ENCODE measurements at places on chromosomes 1 and 21. TPM values are rescaled to one million over a fixed set of nuclear protein-coding genes. Genes with fewer than 3 reads are reported as not detected.

DNA sequence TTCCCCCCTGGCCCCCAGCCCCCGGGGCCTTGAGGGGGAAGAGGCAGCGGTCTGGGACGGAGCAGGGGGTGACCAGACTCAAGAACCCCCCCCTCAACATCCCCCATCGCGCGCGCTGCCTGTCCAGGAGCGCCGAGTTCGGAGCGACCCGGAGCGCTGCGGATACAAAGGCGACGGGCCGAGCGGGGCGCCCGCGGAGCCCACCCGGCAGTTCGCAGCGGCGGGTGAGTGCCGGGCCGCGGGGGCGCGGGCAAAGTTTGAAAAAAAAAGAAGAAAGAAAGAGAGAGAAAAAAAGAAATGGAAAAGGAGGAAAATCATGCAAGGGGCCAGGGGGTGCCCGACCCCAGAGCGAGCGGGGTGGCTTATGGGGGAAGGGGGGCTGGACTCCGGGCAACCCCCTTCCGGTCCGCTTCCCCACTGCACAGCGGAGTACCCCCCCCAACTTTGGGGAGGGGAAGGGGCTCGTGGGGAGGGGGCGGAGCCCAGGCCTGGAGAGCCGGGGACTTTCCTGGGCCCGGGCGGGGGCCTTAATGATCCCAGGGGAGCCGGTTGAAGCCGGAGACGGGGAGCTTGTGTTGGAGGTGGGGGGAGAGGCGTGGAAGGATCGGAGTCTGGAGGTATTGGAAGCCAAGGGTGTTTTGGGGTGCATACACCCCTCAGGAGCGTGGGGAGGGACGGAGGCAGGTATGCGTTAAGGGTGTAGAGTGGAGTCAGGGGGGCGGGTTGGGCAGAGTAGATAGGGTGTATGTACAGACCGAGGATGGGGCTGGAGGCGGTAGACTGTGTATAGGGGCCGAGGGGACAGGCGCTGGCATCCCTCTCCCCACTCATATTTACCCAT lies 502 bp downstream of the VANGL2 start:
- DNase-seq, result peak; percentile 87

- no peak for DNase-seq
These were observed 688.1 kb downstream of the PLA2G4A start for GRCh38 chr1:187516874-187517273.

DNA sequence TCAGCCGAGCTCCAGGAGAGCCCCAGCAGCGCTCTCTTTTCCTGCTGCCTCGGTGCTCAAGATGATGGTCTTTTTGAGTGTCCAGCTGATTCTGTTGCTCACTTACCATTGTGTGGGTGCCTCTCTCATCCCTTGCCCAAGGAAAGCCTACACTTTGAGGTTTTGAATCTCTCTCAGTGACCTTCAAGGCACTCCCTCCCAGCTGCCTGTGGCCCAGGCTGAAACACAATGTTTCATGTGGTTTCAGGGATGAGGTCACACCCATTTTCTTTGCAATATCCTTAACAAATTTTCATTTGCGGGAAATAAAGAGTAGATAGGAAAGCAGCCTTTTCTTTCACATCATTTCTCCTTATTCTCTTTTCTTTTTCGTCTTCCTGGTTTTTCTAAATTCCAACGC lies 12.6 kb upstream of the MRPS14 start:
- DNase-seq, result no peak

GRCh38 chr1:64864018-64864940 lies 102.1 kb downstream of the JAK1 start:
- no peak for DNase-seq

DNA sequence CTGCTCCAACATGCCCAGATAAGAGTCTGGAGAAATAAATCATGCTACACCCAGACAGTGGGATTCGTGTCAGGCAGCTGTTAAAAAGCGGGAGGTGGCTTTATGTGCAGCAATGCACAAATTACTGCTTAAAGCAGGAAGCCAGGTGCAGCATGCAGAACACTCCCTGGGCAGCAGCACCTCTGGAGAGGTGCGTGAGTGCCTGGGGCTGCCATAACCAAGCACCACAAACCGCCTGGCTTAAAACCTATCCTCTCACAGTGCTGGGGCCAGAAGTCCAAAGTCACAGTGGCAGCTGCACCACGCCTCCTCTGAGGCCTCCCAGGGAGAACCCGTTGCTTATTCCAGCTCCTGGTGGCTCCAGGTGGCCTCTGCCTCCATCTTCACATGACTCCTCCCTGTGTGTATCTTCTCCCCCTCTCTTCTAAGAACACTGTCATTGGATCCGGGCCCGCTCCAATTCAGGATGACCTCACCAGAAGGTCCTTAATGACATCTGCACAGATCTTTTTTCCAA lies 115.6 kb downstream of the SIK1 start:
- no peak for DNase-seq

DNA sequence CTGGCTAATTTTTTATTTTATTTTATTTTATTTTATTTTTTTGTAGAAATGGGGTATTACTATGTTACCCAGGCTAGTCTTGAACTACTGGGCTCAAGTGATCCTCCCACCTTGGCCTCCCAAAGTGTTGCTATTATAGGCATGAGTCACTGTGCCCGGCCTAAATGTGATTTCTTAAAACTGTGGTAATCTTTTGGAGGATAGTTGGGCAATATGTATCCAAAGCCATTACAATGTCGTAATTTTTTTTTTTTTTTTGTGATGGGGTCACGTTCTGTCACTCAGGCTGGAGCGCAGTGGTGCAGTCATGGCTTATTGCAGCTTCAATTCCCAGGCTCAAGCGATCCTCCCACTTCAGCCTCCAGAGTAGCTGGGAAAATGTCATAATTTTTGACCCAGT lies 14.2 kb downstream of the ETV3L start:
- DNase-seq, result no peak

DNA sequence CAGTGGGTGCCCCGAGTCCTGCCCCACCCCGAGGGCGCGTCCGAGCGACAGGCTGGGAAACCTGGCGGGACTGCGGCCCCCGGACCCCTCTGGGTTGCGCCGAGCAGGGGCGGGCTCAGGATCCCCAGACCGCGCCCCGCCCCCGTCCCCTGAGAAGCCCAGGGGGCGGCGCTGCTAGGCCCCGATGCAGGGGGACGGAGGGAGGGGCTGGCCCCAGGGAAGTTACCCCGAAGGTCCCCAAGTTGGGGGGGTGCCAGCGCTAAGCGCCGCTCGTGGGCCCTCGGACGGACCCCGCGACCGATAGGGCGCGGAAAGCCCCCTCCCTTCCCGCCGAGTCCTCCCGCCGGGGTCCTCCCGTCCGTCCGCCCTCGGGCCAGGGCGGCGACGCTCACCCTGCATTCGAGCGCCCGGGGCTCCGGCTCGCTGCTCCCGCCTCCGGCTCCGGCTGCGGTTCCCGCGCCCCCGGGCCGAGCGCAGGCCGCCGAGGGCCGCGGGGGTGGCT lies 414 bp downstream of the GPR153 start:
- no peak for DNase-seq

DNA sequence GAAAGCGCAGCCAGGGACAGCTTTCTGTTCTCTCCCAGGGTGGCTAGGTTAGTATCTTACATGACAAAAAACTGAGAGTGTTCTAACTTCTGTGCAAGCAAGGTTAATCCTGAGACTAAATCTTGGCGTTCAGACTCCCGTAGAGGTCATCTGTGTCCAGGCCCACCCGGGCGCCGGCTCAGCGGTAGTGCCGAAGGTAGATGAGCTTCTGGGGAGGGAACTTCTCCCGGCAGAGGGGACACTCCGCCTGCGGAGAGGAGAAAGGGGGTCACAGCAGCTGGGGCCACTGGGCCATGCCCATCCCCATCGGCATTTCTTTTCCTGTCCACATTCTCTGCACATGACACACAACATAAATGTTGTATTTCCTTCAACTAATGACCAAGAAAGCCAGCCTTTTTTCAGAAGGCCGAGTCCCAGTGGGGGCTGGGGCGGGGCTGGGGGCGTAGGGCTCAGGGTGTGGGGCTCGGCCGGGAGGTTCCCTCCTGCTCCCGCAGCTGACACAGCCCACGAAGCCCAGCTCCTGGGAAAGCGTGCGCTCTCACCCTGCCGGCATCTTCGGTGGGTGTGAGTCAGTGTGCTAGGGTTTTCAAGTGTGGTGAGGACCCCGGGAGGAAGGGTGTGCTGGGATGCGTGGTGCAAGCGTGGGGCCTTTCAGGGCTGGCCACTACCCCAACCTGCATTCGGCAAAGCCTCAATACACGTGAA lies 6.6 kb downstream of the PEX10 start:
- no peak for DNase-seq

- DNase-seq, result no peak
These were observed 215.5 kb upstream of the USP25 start for GRCh38 chr21:15514073-15514946.

DNA sequence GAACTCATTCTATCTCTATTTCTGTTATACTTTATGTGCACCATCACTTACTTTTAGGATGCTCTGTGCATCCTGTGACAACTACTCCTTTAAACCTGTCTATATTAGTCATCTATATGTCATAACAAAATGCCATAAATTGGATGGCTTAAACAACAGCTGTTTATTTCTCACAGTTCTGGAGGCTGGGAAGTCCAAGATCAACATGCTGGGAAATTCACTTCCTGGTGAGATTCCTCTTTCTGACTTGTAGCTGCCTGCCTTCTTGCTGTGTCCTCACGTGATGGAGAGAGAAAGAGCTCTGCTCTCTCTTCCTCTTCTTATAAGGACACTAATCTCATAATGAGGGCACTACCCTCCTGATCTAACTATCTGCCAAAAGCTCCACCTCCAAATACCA lies 62.3 kb upstream of the RCOR3 start:
- no peak for DNase-seq

DNA sequence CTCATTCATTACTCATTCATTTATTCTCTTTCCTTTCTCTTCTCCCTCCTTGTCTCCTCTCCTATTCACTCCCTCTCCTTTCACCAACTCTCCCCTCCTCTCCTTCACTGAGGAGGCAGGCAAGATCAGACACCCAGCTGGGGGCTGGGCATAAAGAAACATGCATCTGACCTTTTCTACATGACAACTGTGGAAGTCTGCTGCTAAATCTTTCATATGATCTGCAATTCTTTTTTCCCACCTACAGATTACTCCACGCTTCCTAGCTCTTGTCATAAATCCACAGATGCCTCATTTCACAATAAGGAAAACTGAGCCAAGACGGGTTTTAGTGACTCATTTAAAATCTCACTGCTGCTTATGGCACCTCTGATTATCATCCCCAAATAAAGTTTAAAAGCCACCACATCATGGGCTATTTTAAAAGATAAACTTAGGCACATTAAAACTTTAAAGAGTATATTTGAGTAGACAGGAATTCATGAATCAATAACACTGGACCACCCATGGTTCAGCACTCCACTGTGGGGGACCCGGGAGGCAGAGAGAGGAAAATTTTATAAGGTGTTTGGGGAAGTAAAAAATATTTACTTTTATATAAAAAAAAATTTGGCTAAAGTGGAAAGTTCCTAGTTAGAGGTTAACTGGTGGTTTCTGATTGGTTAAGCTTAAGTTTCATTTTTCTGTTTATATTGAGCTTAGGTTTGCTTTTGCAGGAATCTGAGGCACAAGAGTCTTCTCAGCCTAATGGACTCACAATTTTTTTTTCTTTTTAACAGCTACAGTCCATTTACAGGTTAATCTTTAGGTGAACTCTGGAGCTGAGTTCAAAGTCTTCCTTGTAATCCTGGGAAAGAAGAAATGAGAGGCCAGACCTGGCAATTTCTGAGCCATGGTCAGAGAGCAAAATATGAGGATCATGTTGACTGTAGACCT lies 55.8 kb upstream of the DNAH14 start:
- DNase-seq, result peak; percentile 28

DNA sequence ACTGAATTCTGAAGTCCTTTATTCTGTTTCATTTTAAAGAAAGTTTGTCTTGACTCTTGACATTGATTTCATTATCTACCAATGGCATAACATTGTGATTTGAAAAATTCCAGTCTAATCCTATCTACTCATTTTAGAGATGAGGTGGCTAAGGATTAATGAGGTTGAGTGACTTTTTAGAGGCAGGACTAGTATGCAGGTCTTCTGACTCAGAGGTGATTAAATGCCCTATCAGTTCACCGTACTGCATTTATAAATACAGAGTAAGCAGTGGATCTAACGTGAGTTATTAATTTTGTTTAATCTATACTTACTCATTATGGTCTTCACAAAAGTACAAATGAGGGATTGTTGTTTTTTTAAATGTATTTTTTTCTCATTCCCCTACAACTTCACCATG lies 277.6 kb downstream of the PTBP2 start:
- no peak for DNase-seq

- no peak for DNase-seq
These were observed 170.4 kb downstream of the VAV3 start for GRCh38 chr1:107794571-107794970.

GRCh38 chr1:167713330-167714081 lies 8.3 kb upstream of the MPZL1 start:
- DNase-seq, result peak; percentile 52

- DNase-seq, result no peak
These were observed 14.5 kb upstream of the MX1 start for GRCh38 chr21:41411449-41412089.

- no peak for DNase-seq
These were observed 12.0 kb downstream of the SEMA6C start for GRCh38 chr1:151134396-151134795.

DNA sequence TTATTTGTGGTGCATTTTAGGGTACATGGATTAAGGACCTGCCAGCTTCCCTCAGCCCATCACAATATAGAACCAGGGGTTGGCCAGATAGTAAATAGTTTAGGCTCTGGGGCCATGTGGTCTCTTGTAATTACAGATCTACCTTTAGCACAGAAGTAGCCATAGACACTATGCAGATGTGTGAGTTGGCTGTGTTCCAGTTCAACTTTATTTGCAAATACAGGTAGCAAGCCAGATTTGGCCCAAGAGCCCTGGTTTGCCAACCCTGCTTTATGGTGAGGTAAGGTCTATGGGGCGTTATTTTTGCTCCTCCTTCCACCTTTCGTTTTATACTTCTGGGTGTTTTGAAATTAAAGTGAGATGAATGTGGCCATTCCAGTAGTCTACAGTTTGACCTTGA lies 48.7 kb downstream of the MRPS6 start:
- DNase-seq, result no peak

Gene AXDND1
- 1.2 TPM for total RNA-seq

Gene OR14I1
- total RNA-seq, result not detected

Gene RGS1
- 13.6 TPM for total RNA-seq

Gene PLA2G5
- total RNA-seq, result 2.1 TPM

Gene PARS2
- total RNA-seq, result 7.5 TPM

Gene PTCH2
- total RNA-seq, result 2.0 TPM

Gene LCE1F
- total RNA-seq, result not detected

Gene LINGO4
- total RNA-seq, result 2.0 TPM

Gene FCRL5
- 0.20 TPM for total RNA-seq

Gene DMBX1
- total RNA-seq, result 0.33 TPM

Gene KCNT2
- 43.1 TPM for total RNA-seq

Gene SLC26A9
- 0.06 TPM for total RNA-seq

Gene NPHS2
- not detected for total RNA-seq

Gene HRNR
- total RNA-seq, result not detected

Gene TSPEAR
- total RNA-seq, result 0.66 TPM

Gene OR2L8
- 1.2 TPM for total RNA-seq

All from spinal cord (tissue), 10 donors.